Hepatocyte (in vitro differentiated cells): ENCODE measurements at places on chromosomes 5 and 9. TPM values are rescaled to one million over a fixed set of nuclear protein-coding genes. Genes with fewer than 3 reads are reported as not detected.

GRCh38 chr9:33942471-33943083 is 106.1 kb downstream of the UBAP2 start:
- no peak for DNase-seq

The PTPDC1 gene
- polyA plus RNA-seq = 2.4 and 5.3 TPM in 2 replicates

The NUTM2F gene
- polyA plus RNA-seq = 0.29 and 0.89 TPM in 2 replicates

- no peak for DNase-seq
Measured at GRCh38 chr9:36893911-36894310, 140.2 kb downstream of the PAX5 start.

DNA sequence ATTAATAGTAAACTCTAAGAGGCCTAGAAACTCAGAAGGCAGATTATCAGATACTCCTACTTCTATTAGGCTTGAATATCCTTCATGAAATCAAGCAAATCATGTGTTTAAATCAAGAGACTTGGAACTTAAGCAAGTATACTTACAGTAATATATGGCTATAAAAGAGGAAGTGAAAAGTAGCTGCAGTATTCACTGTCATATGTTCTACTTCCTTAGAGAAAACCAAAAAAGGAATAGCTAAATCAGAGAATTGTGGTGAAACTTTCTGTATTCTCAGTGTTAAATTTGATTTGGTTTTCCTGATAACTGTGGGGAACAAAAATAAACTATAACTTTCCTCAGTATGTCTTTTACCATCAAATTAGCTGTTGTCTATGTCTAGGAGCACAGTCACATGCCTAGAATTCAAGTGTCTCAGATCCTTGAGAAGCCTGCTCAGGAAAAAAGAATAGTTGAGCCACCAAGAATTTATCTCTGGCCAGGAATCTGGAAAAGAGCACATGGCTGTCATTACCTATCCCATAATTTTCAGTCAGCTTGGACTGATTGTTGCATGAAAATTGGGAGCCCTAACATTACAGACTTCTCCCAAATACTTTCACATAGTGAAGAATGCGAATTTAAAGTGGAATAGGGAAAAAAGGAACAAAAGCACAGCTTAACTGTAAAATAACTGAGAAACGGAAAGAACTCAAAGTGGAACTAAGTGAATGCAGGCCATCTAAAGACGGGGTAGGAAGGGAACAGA is 1.7 kb downstream of the FKBP15 start:
- DNase-seq = no peak

The EIF4E1B gene
- not detected in 2 replicates for polyA plus RNA-seq

- no peak for DNase-seq
Measured at GRCh38 chr5:62653864-62654575, 75.4 kb downstream of the LRRC70 start.

DNA sequence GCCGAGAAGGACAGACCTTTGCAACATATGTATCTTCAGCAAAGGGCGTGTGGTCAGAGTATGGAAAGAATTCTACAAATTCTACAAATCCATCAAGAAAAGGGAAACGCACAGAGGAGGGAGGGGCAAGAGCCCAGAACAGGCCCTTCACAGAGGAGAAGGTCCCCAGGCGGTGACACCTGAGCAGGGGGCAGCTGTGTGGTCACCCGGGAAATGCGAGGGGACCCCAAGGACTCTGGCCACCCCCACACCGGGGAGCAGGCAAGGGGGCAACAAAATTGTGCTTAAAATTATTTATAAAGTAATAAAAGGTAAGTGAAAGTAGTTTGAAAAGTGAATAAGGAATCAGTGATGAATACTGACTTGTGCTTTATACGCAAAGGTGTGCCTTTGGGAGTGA is 17.6 kb downstream of the NACC2 start:
- DNase-seq = no peak

The PKD2L2 gene
- polyA plus RNA-seq = 0.09 and 0.11 TPM in 2 replicates

The HMCN2 gene
- 0.54 and 2.7 TPM in 2 replicates for polyA plus RNA-seq

The SPATA31D4 gene
- not detected in 2 replicates for polyA plus RNA-seq

GRCh38 chr9:136722093-136722968 is 10.0 kb downstream of the DIPK1B start:
- no peak for DNase-seq

DNA sequence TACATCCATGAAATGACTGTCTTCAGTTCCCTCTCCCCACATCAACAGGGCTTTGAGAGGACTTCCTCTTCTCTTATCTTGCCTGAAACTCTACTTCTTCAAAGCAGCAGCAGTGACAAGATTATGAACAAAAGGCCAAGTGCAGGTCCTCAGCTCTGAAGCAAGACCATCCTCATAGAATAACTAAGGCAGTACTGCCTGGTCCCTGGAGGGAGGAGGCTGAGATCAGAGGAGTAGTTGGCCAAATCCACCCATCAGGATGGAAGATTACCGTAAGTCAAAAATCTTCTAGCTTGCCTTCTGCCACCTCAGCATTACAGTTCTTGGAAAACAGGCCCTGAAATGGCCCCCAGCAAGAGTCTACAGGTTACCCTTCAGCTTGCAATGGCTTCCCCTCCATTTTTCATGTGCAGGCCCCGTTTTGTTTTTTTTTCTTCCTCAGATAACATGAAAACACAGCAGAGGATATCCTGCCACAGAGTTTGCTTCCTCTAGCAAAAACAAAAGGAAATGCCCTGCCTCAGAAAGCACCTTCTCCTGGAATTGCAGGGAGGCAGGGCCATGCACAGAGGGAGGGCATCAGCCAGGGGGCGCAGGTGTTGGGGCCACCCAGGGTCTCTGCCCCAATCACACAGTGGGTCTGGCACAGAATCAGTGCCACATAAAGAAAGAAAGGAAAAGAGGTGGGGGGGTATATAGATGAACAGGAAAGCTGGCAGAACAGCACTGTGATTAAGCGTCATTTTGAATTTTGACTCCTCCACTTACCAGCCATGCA is 40.0 kb downstream of the KLHL3 start:
- no peak for DNase-seq

The FOCAD gene
- polyA plus RNA-seq = 16.6 and 21.7 TPM in 2 replicates

DNA sequence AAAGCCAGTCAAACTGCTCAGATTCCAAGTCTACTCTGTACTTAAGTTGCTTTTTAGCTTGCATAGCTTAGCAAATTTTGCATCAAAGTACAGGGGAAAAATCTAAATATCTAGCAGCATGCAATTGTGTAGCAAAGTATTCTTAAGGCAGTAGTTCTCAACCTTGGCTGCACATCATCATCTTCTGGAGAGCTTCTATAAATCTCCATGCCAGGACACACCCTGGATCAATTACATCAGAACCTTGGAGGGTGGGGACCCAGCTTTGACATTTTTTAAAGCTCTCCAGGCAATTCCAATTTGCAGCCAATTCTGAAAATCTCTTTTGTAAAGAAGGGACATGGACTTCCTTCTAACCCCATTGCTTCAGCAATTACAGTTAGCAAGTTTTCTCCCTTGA is 187.5 kb downstream of the SNCAIP start:
- no peak for DNase-seq

The CARTPT gene
- polyA plus RNA-seq = 0.57 TPM in 1 of 2 replicates, not detected in the other

The IFNA2 gene
- polyA plus RNA-seq = not detected in 2 replicates

- no peak for DNase-seq
Measured at GRCh38 chr9:133881671-133882381, 110.3 kb downstream of the VAV2 start.

The FAM221B gene
- polyA plus RNA-seq = 0.26 TPM in 1 of 2 replicates, not detected in the other

- no peak for DNase-seq
Measured at GRCh38 chr9:131278702-131279111, 2.4 kb upstream of the FAM78A start.

GRCh38 chr5:125411744-125412560 is 665.5 kb upstream of the ZNF608 start:
- DNase-seq = peak; percentile 74

DNA sequence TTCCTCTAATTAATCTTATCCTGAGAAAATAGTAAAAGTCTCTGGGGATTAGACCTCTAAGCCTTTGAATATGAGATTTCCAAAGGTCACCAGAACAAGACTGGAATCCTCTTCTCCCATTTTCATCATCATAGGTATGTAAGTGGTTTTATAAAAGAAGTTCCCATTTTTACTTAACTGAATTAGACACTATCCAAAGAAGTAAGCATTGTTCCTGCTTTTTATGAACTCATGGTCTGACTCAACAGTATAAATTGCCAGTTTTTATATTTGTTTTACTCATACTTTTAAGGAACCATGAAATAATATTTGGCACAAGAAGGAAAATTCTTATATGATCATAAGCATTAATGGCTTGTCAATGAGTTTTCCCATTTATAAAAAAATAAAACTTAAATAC is 167.1 kb upstream of the ADRA1B start:
- no peak for DNase-seq

- DNase-seq = no peak
Measured at GRCh38 chr5:68370196-68370595, 154.6 kb downstream of the PIK3R1 start.

- peak; percentile 63 for DNase-seq
Measured at GRCh38 chr5:121273833-121274433, 577.7 kb upstream of the FTMT start.

The CA9 gene
- 2.1 and 2.4 TPM in 2 replicates for polyA plus RNA-seq

- DNase-seq = peak; percentile 69
Measured at GRCh38 chr5:60287174-60287771, 393.7 kb upstream of the PDE4D start.

DNA sequence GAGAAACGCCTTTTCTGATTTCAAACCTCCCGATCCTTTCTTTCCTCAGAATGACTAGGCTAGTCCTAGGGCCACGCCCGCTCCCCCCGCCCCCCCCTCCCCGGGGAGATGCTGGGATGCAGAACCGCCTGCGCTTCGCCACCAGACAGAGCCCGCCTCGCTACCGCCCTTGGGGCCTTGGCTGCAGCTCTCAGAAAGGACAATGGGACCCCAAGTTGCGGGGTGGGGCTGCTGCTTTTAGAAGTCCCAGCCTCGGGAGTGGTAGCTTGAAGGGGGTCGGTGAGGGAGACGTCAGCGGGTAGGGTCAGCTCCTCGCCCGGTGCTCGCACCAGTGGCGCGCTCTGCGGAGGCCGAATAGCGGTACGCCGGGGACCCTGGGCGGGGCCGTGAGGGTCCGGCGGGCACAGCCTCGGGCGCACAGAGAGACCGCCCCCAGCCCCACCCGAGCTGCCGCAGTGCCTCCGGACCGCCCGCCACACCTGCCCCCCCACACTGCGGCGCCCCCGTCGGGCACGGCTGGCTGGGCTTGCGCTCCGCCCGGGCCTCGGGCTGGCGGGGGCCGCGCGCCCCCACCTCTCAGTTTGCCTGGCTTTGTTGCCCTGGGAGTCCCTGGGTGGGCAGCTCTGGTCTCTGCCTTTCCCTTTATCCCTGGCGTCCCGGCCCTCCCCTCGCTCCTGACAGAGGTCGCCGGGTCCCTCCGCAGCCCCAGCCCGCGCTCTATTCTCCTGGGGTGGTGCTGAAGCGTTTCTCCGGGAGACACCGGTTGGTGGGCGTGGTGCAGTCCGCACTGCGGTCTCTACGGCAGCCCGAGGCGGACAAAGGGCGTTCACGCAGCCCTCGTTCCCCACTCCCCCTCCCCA is 1.2 kb downstream of the MAP1B start:
- peak; percentile 80 for DNase-seq

GRCh38 chr5:178825444-178825843 is 34.3 kb upstream of the ZNF354B start:
- DNase-seq = no peak

GRCh38 chr5:148991566-148991965 is 71.3 kb downstream of the SH3TC2 start:
- DNase-seq = no peak

GRCh38 chr5:40871177-40871576 is 30.0 kb downstream of the CARD6 start:
- no peak for DNase-seq

DNA sequence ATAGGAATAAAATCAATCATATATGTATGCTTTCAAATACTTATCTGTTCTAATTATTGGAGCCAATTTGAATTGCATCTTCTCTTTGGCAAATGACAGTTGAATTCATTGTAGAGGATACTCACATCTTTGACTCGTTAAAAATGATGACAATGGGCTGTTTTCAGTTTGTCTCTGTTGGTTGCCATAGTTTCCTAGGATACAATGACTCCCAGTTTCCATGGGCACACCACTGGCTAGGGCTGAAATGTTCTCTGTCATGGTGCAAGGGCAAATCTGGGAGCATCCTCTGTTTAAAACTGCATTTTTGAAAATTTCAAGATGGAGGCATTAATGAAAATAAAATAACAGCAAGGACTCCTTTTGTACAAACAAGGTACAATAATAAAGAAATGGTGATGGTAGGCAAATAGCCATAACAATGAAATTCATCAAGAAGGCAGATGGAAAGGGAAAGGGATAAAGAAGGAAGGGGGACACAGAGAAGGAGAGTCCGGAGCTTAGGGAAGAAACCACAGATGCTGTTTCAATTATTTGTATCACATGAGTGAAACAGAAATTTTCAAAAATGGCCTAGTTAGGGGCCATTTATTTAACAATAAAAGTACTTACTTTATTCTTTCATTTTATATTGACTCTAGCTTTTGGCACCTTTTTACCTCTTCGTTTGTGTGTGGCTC is 378.8 kb upstream of the SEMA6A start:
- no peak for DNase-seq
